Stimulated activated CD4-positive, alpha-beta T cell treated with anti-CD3 and anti-CD28 coated beads, Interleukin-1b, Interleukin-23, amount 100 ng/mL, for 1 hour (primary cell): ENCODE measurements at places on chromosomes 4 and X.

GRCh38 chr4:170675568-170676262 is 586.0 kb upstream of the AADAT start:
- DNase-seq: no peak

GRCh38 chrX:129039176-129039575 is 484.1 kb downstream of the SMARCA1 start:
- no peak for DNase-seq

DNA sequence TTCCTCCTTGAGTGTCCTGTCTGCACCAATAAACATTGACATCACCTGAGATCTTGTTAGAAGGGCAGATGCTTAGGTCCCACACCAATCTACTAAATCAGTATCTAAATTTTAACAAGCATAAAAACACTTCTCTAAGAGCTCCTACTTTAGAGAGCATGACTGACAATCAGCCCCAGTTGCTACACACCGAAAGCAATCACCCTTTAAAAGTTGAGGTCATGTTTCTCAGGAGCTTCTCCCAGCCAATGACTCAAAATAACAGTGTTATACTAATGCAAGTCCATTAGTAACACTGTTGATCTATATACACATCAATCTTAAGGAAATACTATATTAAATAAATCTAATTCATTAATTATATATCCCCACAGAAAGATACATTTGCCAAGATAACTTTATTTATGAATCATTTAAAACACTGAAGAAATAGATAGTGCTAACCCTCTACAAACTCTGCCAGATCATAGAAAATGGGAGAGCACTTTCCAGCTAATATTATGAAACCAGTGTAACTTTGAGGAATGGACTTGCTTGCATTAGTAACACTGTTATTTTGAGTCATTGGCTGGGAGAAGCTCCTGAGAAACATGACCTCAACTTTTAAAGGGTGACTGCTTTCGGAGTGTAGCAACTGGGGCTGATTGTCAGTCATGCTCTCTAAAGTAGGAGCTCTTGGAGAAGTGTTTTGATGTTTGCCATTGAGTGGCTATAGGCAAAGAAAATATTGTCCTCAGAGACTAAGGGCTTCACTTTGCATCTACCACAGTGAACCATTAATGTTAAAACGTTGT is 109.8 kb upstream of the HDX start:
- DNase-seq: no peak

DNA sequence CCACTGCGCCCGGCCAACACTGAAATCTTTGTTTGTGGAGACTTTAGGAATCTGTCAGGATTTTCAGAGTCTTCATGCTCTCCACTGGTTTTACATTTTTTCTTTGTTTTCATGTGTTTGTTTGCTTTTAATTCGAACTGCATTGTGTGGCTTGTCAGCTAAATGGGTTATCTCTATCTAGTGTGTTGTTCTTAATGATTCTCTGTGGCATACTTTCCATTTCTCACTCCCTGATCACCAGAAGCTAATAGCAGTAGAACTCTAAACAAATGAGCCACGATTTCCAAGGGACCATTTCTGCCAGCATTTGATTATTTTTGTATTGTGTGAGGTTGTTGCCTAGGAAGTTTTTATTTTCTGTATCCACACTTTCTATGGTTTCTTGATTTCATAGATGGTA is 352.4 kb downstream of the CAMK2D start:
- no peak for DNase-seq

- no peak for DNase-seq
Observed at GRCh38 chr4:103887191-103887590, 167.4 kb upstream of the TACR3 start.

DNA sequence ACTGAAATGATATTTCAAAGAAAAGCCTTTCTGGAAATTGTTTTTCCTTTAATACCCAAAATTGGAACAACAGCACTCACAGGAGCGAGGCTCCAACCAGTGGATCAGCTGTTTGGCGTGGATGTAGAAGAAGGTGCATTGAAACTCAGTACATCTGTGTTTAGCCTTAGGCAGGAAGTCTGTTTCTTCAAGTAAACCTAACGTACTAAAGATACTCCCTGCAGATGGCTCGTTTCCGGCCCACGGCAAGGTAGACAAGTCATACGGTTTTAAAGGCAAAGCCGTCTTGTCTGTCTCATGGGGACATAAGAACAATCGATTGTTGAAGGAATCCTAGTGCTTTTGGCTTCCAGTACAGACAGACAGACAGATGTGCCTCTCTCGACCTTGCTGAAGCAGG is 50.0 kb upstream of the CLCN4 start:
- peak; percentile 10 for DNase-seq

- DNase-seq: no peak
Observed at GRCh38 chr4:107709916-107710315, 10.1 kb downstream of the PAPSS1 start.

DNA sequence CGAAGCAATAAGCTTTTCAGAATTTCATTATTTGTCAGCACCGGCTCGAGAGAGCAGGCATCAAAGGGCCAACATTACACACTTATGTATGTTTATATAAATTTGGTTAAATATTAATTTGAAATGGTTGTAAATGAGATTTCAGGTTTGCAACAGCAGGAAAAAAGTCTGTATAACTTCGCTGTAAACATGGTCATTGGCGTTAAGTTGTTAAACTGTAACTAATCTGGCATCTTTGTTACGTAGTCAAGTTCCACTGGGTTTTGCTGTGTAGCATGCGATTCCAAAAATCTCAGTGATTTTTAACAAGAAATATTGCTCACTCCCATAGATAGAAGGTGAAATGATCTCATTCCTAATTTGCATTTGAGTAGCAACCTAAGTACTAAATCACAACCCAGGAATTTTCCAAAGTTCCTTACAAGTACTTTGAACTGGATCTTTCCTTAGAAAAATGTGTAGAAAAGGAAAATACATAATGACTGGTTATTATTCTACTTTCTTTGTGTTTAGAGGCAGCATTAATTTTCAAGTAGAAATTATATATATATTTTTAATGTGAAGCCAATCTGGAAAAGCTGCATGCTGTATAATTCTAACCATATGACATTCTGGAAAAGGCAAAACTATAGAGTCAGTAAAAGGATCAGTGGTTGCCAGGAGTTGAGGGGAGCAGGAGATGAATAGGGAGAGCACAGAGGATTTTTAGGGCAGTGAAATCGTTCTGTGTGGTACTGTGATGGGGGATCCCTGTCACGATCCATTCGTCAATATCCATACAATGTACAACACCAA is 222.1 kb downstream of the CBR4 start:
- no peak for DNase-seq

GRCh38 chr4:137678796-137679195 is 146.5 kb upstream of the PCDH18 start:
- no peak for DNase-seq

- DNase-seq: no peak
Observed at GRCh38 chr4:92074839-92075238, 228.9 kb upstream of the GRID2 start.

GRCh38 chrX:585115-585808 is 45.3 kb upstream of the SHOX start:
- no peak for DNase-seq

GRCh38 chrX:54271664-54272063 is 86.2 kb downstream of the WNK3 start:
- no peak for DNase-seq
